ENCODE measurements at places on chromosomes 2 and 18.

- peak; percentile 15 for DNase-seq
These were observed 745.6 kb upstream of the RAB6C start for GRCh38 chr2:129233751-129234406.

GRCh38 chr2:151176661-151177060 lies 85.0 kb downstream of the RBM43 start:
- no peak for DNase-seq

- DNase-seq: no peak
These were observed 255.3 kb upstream of the SALL3 start for GRCh38 chr18:78724214-78724914.

- DNase-seq: no peak
These were observed 6.4 kb downstream of the GALNT14 start for GRCh38 chr2:31131871-31132270.

DNA sequence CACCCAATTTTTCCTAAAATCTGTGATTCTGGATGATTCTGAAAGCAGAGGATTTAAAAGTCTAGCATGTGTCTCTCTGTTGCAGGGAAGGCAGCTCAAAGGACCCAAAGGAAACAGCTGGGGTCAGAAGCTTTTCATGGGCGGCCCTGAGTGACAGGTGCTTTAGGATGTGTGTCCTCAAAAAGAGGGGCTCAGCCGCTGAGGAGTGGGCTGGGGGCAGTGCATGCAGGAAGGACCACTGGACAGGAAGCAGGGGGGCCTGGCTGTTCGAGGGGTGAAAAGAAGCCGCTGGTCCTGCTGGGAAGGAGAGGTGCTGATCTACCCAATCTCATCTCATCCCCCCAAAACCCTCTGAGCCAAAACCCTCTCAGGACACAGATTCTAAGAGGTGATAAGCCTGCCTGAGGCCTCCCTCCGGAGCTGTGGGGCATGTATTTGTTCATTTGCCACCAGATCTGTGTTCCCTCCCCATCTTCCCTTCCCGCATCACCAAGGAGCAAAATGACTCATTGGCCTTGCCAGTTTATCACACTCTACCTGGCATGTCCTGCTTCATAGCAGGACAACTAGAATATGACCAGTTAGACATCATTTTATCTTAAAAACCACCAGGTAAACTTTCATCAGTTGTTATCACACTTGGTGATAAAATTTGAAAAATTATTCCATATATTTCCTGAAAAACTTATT lies 98.8 kb upstream of the MGAT4A start:
- no peak for DNase-seq

GRCh38 chr2:94873362-94874276 lies 2.4 kb downstream of the TEKT4 start:
- no peak for DNase-seq
